ENCODE measurements at places on chromosomes 13 and 19.

DNA sequence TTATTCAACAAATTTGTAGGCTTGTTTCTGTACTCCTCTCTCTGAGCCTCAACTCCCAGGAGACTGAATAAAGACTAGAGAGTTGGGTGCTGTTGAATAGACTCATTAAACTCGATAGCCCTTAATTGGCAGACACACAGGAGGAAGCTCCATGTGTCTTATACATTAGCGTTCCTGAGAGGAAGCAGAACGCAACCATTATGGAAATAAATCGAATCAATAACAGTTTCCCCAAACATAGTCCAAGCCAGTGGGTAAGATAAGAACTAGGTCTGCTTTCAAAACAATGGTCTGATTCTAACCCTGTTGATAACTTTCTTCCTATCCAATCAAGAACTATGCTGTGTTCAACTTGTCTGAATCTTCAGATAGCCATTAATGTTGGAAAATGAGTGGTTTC lies 118.1 kb upstream of the FNDC3A start:
- DNase-seq, result no peak

DNA sequence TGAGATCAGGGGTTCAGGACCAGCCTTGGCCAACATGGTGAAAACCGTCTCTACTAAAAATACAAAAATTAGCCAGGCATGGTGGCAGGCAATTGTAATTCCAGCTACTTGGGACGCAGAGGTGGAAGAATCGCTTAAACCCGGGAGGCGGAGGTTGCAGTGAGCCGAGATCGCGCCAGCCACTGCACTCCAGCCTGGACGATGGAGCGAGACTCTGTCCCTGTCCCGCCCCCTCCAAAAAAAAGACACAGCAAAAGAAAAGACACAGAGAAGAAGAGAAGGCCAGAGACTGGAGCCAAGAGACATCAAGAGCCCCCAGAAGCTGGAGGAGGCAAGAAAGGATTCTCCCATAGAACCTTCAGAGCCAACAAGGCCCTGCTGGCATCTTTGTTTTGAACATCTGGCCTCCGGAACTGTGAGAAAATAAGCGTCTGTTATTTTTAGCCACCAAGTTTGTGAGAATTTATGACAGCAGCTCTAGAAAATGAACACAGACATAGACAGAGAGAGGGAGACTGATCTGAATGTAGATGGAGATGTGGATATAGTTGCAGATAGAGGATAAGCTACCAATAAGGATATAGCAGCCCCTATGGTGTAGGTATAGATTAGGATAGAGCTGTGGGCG lies 25.7 kb upstream of the PNMA8B start:
- DNase-seq, result no peak

DNA sequence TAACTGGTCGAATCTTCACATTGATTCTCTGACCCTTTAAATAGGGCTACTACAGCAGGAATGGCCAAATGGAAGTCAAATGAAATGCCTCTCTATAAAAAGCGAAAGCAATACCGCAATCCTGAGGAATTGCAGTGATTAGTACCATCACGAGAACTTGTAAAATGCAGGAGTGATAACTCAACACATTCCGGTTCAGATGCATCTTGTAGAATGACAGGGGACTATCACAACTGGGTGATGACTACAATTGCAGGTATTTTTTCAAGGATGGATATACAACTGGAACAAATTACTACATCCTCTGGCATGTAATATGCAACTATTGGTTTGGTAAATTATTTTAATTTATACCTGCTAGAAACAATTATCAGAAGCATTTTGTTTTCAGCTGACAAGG lies 140.4 kb downstream of the PCDH20 start:
- no peak for DNase-seq

DNA sequence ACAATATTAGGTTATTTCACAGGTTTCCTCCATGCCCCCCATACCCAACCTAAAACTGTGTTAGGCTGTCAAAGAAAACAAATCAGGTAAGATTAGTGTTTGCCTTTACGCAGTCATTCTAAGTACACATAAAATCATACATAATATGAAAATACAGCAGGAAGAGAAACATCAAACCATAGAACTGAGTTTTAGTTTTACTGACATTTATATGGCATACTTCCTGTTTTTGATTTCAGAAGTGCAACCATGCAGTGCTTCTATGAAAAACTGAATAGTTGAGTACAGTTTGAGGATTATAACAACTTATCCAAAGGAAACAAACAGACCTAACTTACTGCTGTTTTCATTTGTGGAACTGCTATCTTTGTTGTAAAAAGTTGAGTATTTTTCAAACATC lies 91.3 kb downstream of the KCNRG start:
- DNase-seq, result no peak
